Tibial nerve (tissue), 4 donors: ENCODE measurements at places on chromosomes 12 and 14. TPM values are rescaled to one million over a fixed set of nuclear protein-coding genes. Genes with fewer than 3 reads are reported as not detected.

The LRRK2 gene
- 30.0 TPM for total RNA-seq

DNA sequence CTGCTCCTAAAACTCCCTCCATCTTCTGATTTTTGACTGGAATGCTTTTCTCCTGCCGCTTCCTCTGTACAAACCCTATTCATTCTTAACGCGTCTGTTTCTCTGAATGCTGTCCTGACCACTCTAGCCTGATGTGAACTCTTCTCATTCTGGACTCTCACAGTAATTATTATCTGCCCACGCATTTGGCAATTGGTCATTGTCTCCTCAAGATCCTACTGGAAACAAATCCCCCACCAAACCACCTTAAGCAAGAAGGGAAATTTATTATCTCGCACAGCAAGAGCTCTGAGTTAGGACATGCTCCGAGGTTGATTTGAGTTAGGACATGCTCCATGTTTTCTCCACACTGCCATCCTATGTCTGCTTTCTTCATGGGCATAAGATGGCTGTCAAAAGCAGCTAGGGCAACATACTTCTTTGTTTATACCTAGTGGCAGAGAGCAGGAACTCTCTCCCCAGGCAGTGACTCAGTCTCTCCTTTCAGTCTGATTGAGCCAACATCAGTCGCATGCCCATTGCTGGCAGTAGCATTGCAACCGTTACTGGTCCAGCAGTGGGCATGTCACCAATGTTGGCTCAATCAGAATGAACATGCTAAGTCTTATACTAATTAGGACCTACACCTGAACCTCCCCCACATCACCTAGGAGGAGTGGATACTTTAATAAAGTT is 102.2 kb downstream of the SSPN start:
- peaks cover 6% of the 10 kb centered on the region for H3K4me1 ChIP-seq
- no peak for DNase-seq
- H3K4me3 ChIP-seq, result no peak overlapping the region
- no peaks in the 10 kb centered on the region for H3K36me3 ChIP-seq

The KRT3 gene
- total RNA-seq, result not detected

The FERMT2 gene
- 158 TPM for total RNA-seq

GRCh38 chr14:65650826-65651225 is 238.3 kb downstream of the FUT8 start:
- H3K27me3 ChIP-seq, result no peaks in the 10 kb centered on the region
- no peak overlapping the region for H3K4me3 ChIP-seq
- H3K36me3 ChIP-seq, result no peaks in the 10 kb centered on the region
- DNase-seq, result no peak
- no peak overlapping the region for H3K27ac ChIP-seq

DNA sequence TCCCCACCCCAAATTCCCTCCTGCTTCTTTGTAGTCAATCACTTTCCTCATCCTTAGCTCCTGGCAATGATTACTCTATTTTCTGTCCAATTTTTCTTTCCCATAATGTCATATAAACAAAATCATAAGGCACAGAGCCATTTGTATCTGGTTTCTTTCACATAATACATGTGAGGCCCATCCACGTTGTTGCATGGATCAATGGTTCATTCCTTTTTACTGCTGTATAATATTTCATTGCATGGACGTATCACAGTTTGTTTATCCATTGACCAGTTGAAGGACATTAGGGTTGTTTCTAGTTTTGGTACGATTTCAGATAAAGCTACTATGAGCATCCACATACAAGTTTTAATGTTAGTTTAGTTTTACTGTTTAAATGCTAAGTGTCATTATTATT is 13.7 kb upstream of the MED13L start:
- H3K36me3 ChIP-seq, result no peaks in the 10 kb centered on the region
- H3K4me3 ChIP-seq, result no peak overlapping the region
- H3K27ac ChIP-seq, result no peak overlapping the region
- DNase-seq, result no peak
- H3K4me1 ChIP-seq, result no peaks in the 10 kb centered on the region
- no peaks in the 10 kb centered on the region for H3K27me3 ChIP-seq

The SERPINA12 gene
- total RNA-seq, result not detected

- H3K4me3 ChIP-seq, result no peak overlapping the region
- no peaks in the 10 kb centered on the region for H3K36me3 ChIP-seq
- no peak overlapping the region for H3K27ac ChIP-seq
- no peak for DNase-seq
- H3K4me1 ChIP-seq, result no peaks in the 10 kb centered on the region
Measured at GRCh38 chr14:101195309-101195901, 291.9 kb upstream of the RTL1 start.

GRCh38 chr12:70686299-70686698 is 49.1 kb upstream of the PTPRB start:
- DNase-seq, result no peak
- H3K36me3 ChIP-seq, result no peaks in the 10 kb centered on the region
- no peak overlapping the region for H3K27ac ChIP-seq
- H3K4me3 ChIP-seq, result no peak overlapping the region

The HOXC10 gene
- total RNA-seq, result 3.3 TPM
